Suppressor macrophage treated with lipopolysaccharide for 4 hours (primary cell): ENCODE measurements at places on chromosomes 1 and 21.
A peak's percentile ranks its signal among the peaks of the same experiment; 100 is the strongest.

DNA sequence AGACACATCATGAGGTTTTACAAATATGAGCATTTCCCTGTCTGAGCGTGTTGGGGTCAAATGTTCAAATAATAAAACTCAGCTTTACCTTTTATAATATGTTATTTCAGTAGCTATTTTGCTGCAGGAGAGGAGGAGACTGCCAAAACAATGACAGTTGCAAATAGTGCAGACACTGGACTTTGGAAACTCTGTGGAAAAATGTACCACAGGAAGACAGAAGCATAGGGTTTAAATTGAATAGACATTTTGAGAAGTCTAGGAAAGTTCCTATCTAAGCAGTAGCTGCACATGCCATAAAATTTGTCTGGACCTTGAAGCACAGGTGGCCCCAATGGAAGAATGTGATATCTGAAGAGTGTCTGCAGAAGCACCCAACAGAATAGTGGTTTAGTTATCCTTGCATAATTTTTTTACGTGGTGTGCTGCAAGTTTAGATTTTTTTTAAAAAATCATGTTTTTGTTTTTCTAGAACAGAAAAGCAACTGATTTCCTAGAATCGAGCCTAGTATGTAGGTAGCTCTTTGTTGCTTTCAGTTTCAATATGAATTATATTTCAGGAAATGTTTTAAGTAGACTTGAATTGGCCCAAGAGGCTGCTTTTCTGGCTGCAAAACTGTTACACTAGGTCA lies 14.0 kb upstream of the GBP5 start:
- DNase-seq = peak; percentile 74

GRCh38 chr1:77044133-77044849 lies 174.9 kb downstream of the PIGK start:
- no peak for DNase-seq

DNA sequence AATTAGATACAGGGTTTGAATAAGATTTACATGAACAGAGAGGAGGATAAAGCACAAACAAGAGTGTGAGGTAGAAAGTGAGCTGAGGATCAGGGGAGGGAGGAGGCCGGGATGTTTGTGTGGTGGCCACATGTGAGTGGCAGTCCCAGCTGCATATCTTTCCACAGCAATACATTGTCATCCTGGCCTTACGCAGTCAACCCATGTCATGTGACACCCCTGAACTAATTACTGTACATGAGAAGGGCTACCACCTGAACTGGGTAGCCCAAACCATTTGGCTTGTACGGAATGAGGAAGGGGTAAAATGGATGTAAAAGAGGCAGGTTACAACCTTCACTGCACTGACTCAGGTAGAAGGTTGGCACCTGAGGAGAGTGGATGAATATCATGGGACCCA lies 4.2 kb downstream of the SLAMF7 start:
- peak; percentile 65 for DNase-seq

- DNase-seq = no peak
Measured at GRCh38 chr1:11651017-11651416, 3.2 kb downstream of the FBXO2 start.

- DNase-seq = no peak
Measured at GRCh38 chr1:53599481-53599880, 139.5 kb downstream of the GLIS1 start.

GRCh38 chr1:150642296-150642695 lies 12.9 kb upstream of the ENSA start:
- no peak for DNase-seq

DNA sequence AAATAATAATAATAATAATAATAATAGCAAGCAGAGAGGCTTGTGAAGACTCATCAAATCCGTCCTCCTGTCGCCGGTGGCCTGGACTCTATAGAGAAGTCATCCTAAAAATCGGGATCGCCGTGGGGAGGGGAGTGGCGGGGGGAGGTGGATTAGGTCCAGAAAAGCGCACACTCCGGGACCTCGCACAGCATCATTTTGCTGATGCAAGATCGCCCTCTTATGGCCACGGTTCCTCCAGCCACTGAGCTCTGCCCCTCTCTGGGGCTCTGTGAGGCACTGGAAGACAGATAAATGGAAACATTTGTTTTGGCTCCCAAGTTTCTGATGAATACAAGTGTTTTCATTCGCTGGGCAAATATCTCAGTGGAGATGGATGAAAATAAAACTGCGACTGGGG lies 612.0 kb downstream of the MATN1 start:
- peak; percentile 50 for DNase-seq

- DNase-seq = no peak
Measured at GRCh38 chr1:5810131-5810530, 182.1 kb downstream of the NPHP4 start.

- DNase-seq = no peak
Measured at GRCh38 chr1:230270559-230271281, 155.4 kb downstream of the PGBD5 start.

DNA sequence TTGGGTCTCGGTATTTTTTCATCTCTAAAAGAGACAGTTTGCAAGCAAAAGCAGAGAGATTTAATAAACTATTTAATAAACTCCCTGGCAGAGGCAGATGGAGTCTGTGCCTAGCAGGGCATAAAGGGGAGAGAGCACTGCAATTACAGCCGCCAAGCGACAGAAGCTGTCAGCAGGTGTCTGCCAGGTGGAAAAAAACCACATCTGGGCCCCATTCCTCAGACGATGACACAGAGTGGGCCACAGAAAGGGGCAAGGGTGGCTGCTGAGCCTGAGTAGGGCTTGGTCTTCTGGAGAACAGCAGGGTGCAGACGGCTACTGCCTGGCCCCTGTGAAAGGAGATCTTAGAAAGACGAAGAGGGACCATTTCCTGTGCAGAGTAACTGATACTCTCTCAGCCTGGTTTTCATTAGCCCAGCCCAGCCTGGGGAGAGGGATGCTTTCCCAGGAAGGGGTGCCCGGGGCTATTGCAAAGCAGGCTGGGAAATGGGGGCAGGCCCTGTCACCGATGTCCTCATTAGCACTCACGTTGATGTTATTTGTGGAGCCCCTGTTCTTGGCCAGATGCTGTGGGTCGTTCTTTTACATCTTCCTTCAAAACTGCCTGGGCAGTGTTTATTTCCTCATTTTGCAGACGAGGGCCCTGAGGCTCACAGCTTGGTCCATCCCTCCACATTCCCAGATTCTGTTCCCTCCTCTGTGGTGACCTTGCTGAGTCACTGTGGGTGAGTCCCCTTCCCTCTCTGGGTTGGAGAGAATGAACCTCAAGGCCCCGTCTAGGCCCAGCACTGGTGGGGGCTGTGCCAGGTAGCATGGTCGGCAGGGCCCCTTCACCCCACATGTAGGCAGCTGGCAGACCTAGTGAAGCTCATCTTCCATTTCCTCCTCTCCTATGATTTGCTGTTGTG lies 472.7 kb downstream of the PTPRU start:
- peak; percentile 52 for DNase-seq

GRCh38 chr1:150813028-150813707 lies 5.1 kb upstream of the CTSK start:
- peak; percentile 70 for DNase-seq

GRCh38 chr1:158371188-158371953 lies 17.7 kb downstream of the CD1E start:
- no peak for DNase-seq

GRCh38 chr1:78377356-78377928 lies 113.3 kb upstream of the PTGFR start:
- DNase-seq = no peak

- no peak for DNase-seq
Measured at GRCh38 chr1:192539297-192540092, 36.1 kb upstream of the RGS1 start.

- no peak for DNase-seq
Measured at GRCh38 chr1:195608883-195609282, 999.4 kb downstream of the KCNT2 start.

DNA sequence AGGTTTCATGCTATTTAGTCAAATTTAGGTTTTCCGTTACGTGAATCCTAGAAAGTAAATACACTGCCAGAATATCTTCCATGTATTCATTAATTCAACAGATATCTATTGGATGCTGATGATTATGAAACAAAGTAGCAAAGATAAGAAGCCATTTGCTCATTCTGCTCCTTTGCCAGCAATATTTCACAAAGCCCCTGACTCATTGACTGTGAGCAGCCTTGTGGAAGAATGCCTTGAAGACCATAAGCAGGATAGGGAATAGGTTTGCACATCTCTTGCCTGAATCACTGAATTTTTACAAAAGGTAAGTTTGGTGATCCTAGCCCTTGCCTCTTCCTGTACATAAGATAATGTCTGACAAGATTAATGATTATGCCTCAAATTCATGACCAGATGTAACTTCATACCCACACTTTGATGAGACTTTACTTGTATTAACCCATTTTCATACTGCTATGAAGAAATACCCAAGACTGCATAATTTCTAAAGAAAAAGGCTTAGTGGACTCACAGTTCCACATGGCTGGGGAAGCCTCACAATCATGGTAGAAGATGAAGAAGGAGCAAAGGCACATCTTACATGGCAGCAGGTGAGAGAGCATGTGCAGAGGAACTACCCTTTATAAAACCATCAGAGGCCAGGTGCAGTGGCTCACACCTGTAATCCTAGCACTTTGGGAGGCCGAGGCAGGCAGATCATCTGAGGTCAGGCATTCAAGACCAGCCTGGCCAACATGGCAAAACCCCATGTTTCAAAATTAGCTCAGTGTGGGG lies 1.6 kb upstream of the PIGK start:
- DNase-seq = no peak

- DNase-seq = no peak
Measured at GRCh38 chr21:24897883-24898282, 709.4 kb downstream of the MRPL39 start.

- no peak for DNase-seq
Measured at GRCh38 chr1:43396059-43396458, 6.4 kb downstream of the SZT2 start.

DNA sequence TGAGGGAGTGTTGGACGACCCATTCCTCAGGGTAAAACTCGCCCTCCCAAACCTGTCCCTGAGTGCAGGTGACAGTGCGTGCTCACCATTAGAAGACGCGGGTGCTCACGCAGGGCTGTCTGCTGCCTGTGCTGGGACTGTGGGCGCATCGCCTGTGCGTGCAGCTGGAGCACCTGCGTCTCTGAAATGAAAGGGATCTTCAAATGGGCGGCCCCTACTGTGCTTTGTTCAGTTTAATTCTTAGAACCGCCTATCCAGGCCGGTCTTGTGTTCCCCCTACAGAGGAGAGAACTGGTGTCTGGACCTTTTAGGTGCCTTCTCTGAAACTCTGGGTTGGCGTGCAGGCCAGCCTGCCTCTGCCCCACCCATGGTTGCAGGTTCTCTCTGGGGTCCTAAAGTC lies 125.8 kb downstream of the PCBP3 start:
- DNase-seq = no peak

- DNase-seq = no peak
Measured at GRCh38 chr1:224632381-224632871, 16.3 kb downstream of the CNIH3 start.

DNA sequence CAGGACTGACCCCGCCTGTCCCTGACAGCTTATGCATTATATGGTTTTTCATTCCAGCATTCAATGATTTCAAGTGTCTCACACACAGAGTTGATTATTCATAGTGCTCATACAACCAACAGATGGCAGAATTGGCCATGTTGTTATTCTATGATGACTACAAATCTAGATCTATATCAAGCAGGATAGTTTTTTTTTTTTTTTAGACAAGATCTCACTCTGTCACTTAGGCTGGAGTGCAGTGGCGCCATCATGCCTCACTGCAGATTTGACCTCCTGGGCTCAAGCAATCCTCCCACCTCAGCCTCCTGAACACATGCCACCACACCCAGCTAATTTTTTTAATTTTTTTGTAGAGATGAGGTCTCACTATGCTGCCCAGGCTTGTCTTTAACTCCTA lies 40.1 kb upstream of the LRRC8D start:
- peak; percentile 40 for DNase-seq

DNA sequence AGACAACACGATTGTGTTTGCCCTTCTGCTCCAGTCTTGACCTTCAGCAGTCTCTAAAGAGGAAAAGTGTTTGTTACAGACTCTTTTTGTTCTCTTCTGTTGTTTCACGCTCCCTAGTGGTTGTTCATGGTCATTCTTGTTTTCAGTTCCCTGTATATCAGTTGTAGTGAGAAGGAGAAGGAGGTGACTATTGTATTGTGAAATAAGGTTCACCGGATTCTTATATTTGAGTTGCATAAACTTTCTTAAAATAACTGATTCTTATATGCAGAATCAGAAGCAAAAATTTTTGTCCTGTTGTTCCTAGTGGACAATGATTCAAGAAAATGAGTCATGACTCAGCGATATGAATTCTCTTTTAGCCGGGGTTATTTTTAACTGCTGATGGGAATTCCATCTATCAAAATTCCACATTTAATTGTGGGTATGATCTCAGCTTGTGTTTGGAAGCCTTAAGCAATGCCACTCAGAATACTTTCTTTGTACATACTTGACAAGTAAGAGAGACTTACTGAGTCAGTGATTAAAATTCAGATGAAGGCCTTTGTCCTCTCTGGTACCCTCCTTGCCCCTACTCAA lies 152.2 kb downstream of the CLEC20A start:
- peak; percentile 80 for DNase-seq

DNA sequence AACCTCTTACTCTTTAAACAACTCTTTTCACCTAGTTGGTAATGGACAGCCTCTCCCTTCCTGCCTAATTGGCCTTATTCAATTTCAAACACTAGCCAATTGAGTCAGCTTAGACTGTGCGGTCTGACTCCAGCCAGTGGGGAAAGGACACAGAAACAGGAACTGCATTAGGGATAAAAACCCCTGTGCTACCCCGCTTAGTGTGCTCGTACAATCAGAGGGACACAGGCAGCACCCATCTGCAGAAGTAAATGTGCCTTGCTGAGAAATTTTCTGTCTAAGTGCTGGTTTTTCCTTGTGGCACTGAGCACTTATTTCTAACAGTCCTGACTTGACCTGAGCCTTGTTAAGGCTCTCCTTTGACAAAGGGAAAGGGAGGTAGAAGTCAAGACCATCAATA lies 6.0 kb upstream of the CD2 start:
- DNase-seq = no peak

DNA sequence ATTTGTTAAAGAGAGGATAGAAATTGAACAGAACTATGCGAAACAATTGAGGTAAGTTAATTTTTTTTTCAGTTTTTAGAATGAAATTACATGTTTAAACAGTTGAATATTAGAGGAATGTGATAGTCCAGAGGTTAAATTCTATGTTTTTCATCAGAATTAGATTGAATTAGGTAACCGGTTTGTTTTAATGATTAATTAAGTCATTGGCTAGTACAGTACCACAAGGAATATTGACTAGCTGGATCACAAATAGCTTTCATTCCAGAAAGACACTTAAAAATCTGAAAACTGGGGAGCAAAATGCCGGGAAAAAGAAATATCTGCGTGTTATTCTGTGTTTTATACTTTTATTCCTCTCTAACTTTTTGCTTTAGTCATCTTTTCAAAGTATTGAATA lies 51.6 kb downstream of the FNBP1L start:
- DNase-seq = no peak
